ENCODE measurements at places on chromosomes 12 and 14.

- DNase-seq, result no peak
Measured at GRCh38 chr12:93624595-93625294, 52.3 kb downstream of the SOCS2 start.

- no peak for DNase-seq
Measured at GRCh38 chr12:26636710-26637328, 196.2 kb downstream of the ITPR2 start.

DNA sequence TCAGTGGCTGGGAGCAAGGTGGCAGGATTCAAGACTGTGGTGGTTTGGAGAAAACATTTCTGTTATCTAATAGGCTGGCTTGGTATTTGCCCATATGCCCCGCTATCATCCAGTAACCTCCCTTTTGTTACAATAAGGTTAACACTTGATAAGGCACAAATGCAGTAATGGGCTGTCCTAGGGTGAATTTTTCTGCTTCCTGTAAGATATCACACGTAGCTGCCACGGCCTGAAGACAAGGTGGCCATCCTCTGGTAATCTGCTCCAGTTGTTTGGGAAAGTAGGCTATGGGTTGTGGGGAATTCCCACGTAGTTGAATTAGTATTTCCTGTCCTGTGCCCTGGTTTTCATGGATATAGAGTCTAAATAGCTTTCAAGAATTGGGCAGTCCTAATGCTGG lies 23.1 kb downstream of the ANG start:
- no peak for DNase-seq

DNA sequence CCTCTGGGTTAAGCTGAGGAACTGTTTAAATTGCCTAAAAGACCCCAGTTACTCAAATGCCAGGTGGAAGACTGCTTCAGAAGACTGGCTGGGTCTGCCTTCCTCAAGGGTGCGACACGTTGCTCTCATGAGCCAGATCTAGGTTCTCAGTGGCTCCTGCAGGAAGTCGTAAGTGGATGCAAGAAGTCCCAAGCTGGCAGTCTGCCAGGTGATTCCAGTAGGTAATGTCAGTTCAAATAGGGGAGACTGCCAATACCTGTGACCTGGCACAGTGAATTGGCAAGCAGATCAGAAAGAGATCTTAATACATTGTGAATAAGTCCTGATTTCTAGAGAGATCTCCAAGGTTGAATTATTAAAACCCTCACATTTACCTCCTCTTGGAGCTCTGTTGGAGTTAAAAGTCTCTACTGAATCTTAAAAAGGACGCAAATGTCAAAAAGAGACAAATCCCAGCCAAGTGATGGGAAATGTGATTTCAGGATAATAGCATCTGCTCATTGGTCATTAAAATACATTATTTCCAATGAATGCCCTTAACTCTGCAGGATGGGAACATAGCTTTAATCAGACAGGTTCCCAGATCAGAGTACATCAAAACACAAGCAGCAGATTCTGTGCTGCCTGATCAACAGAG lies 98.8 kb upstream of the FRMD6 start:
- DNase-seq, result no peak

GRCh38 chr12:76084863-76085519 lies 506 bp upstream of the NAP1L1 start:
- DNase-seq, result no peak

DNA sequence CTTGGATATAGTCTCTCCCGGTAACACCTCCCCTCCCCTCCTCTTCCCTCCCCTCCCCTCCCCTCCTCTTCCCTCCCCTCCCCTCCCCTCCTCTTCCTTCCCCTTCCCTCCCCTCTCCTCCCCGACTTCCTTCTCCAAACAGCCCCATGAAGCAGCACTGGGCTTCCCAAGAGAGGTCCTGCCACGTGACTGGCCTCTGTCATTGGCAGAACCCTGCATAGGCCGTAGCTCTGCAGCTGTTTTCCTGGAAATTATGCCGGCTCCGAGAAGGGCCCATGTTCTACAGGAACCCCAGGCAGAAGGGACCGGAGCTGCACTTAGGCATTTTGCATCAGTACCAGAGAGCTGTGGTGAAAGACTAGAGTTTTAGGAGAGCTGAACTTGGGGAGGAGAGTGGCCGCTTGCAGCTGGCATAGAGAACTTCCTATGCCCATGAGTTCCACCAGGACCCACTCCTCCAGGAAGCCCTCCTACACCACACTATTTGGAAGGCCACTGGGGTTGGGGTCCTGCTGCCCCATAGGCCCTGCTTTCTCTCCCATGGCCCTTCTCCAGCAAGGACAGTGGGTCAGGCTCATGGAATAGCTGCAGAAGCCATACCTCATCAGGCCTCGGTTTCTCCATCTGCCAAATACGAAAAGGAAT lies 5.1 kb upstream of the TNFAIP2 start:
- no peak for DNase-seq
